ENCODE measurements at places on chromosomes 4 and X.

DNA sequence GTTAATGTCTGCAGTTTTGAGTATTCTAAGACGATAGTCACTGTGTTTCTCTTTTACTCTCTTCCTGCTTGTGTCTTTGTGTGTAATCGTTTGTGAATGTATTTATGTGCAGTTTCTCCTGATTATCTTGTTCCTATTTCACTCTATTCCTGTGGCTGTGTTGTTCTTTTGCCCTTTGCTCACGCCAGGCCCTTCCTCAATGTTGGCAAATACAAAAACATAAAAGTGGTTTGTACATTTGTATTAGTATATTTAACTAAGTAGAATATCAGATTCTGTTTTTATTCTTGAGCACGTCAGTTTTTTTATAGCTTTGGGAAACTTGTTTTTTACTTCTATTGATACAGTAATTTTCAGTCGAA, 107.6 kb upstream of the BMPR1B start:
- DNase-seq: no peak

- no peak for DNase-seq
Observed at GRCh38 chr4:148550788-148551187, 108.6 kb upstream of the NR3C2 start.

DNA sequence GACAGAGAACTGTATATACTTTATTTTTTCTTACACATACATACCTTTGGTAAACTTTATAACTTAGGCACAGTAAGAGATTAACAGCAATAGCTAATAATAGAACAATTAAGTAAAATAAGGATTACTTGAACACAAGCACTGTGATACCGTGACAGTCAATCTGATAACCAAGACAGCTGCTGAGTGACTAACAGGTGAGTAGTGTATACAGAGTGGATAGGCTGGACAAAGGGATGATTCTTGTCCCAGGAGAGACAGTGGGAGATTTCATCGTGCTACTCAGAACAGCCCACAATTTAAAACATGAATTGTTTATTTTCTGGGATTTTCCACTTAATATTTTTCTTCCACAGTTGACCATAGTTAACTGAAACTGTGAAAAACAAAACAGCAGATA, 411.8 kb downstream of the PPP1R2C start:
- DNase-seq: no peak

DNA sequence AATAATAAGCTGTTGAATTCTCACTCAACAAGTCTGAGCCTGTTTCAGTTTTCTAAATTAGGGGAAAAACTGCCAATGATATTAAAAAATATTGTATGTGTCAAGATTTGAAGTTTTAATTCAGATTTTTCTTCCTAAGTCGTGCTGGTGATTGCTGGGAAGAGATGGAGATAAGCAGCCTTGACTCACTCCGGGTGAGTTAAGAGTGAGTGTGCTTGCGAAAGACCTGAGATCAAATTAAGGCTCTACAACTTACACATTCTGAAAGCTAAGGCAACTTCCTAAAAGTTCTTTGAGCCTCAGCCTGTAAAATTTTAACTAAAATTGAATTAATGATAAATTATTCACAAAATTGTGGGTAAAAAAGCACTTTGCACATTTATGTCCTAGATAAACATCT, 1441.2 kb downstream of the PCDH7 start:
- DNase-seq: no peak

GRCh38 chr4:8516996-8517550, 63.1 kb upstream of the GPR78 start:
- no peak for DNase-seq

DNA sequence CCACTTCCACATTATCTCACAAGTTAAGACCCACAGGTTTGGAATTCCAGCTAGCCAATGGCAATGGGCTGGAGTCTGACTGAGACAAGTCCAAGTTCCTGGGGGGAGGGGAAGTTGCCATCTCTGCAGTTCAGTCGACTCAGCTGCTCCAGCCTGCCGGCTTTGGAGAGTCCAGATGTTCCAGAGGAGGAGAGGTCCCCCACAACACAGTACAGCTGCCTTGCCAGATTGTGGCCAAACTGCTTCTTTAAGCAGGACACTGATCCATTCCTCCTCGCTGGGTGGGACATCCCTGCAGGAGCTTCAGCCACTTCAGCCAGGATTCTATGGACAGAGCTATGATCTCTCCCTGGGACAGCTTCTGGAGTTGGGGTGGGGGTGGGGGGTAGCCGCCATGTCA, 199.2 kb downstream of the EDA start:
- no peak for DNase-seq

GRCh38 chr4:107650251-107650650, 69.8 kb downstream of the PAPSS1 start:
- no peak for DNase-seq
